ENCODE measurements at places on chromosomes 12 and 14.

DNA sequence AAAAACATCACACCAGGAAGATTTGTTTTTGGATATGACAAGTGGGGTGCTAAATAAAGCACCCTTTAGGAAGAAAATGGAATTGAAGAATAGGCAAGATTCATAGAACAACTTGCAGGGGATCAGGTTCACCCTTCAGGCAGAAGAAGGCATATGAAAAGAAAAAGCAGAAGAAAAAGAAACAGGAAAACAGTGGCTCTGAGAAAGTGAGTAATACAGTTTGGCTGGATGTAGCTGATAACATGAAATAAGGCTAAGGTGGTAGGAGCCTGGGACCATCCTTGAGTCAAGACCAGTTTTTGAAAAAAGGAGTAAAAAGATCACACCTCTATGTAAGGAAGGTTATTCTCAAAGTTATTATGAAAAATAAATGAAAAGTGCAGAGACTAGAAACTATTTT, 42.4 kb downstream of the TRIP11 start:
- no peak for DNase-seq

DNA sequence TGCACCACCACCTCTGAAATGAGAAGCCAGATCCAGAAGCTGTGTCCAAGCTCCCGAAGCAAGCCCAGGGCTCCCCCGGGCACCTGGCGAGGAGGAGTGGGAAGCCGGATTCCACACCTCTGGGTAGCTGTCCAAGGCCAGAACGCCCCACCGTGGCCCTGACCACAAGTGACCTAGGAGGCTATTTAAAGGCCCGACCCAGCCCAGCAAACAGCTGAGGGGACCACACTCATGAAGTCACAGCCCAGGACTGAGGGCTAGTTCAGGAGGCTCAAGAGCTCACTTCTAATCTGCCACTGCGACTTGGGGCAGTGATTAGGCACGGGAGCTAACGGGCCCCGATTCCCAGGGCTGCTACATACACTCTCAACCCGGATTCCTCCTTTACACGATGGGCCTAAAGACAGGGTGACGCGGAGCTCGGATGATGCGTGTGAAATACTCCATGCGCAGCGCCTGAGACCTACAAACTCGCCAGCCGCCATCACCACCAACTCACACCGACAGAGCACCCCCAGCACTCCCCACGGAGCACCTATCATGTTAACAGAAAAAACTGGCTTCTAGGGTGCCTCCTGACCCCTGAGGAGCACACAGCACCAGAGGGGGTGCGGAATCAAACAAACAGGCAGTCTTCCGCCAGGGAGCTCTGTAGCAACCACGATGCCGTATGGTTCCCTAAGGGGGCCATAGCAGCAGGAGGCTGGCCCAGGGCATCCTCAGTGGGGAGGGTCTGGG, 84.0 kb upstream of the GPR68 start:
- DNase-seq, result no peak

DNA sequence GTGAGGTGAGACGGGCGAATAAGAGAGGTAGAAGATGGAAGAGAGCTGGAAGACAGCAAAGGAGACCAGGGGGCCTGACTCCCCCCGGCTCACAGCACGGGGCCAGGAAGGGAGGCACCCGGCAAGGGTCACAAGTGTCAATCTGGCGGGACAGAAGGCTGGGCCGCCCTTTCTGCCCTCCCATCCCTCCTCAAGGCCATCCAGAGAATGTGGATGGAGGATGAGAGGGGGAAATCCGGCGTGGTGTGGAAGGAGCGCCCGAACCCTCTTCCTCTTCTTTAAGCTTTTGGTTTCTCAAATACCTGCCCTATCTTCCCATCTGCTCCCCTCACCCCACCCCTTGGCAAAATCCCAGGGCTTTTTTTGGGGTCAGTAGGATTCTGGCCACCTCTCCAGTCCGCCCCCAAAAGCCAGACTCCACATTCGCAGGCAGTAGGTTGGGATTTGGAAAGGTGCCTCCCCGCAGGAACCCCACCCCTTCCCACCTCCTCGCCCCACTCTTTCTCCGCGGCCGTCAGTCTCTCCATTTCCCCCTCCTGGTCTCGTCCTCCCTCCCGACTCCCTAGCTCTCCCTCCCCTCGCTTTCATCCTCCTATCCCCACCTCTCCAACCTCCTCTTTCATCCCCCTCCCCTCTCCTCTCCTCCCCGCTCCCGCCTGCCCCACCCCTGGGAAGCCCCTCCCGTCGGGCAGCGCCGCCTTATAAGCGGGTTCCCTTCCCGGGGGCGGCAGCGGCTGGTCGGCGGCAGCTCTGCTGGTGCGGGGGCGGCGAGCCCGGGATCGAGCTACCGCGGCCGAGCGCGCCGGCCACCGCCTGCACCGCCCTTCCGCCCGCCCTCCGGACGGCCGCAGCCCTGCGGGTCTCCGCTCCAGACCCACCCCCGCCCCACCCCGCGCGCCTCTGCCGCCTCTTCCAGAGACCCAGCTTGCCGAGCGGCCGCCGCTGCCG, at the start of gene PTMS:
PTMS (plus strand) TSS at position 730 of the 948 bp plus-strand sequence. CDS start 343 bp downstream, outside the sequence.
- DNase-seq, result peak; percentile 53

- no peak for DNase-seq
Observed at GRCh38 chr14:71062581-71063303, 155.5 kb downstream of the PCNX1 start.

GRCh38 chr12:15206831-15207389, 14.3 kb downstream of the RERG start:
- DNase-seq, result no peak

GRCh38 chr12:98635657-98636323, 8.8 kb downstream of the IKBIP start:
- no peak for DNase-seq

Data from SHP77 (cell line).